ENCODE measurements at places on chromosomes 13 and 19. TPM values are rescaled to one million over a fixed set of nuclear protein-coding genes. Genes with fewer than 3 reads are reported as not detected.

DNA sequence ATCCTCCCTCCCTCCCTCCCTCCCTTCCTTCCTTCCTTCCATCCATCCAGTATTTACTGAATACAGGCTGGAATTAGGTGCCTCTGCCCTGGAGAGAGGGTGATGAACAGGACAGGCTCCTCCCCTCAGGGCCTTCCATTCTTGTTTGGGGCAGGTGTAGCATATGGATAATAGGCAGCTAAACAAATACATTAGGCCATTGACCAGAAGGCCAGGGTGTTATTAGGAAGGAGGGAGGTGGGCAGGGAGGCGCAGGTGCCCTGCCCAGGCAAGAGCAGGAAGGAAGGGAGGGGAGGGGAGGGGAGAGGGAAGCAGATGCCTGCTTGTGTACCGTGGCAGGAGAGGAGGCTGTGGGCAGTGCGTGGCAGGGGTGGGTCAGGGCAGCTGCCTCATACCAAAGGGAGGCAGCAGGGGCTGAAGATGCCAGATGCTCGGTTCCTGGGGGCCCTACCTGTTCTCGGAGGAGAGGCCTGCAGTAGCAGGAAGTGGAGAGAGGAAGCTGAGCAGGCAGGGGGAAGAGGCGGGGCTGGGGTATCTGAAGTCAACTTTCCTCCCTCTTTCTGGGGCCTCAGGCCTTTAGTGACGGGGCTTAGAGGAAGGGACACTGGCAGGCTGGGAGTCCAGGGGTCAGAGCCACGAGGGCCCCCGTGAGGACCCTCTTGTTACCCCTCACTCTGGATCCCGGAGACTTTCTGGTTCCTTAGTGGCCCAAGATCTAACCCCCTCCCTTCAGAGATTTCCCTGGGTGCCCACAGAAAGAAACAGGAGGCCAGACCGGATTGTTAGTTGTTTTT lies at the start of gene RINL:
Gene RINL, minus strand, starts transcription at position 495 of the 794 bp plus-strand sequence. CDS start 1,533 bp downstream, outside the sequence.
- peaks cover 9% of the 10 kb centered on the region for H3K4me1 ChIP-seq
- peaks cover 16% of the 10 kb centered on the region for H3K36me3 ChIP-seq
- no peak within 1 kb of the TSS for H3K4me3 ChIP-seq

DNA sequence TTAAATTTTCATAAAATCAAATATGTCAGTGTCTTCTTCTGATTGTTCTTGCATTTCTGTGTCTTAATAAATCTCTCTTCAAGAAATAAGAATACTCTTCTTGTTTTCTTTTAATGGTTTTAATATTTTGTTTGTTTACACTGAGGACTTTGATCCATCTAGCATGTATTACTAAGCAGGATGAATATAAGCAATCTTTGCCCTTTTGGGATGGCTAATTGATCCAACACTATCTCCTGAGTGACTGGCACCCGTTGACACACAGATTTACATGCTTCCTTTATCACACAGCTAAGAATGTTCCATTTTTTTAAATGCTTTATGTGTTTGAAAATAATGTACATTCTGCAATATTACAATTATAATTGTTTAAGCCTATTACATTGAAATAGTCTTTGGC lies 134.5 kb downstream of the TBC1D4 start:
- no peak overlapping the region for H3K4me3 ChIP-seq
- H3K36me3 ChIP-seq = no peaks in the 10 kb centered on the region
- H3K4me1 ChIP-seq = no peaks in the 10 kb centered on the region
- no peaks in the 10 kb centered on the region for H3K27me3 ChIP-seq

DNA sequence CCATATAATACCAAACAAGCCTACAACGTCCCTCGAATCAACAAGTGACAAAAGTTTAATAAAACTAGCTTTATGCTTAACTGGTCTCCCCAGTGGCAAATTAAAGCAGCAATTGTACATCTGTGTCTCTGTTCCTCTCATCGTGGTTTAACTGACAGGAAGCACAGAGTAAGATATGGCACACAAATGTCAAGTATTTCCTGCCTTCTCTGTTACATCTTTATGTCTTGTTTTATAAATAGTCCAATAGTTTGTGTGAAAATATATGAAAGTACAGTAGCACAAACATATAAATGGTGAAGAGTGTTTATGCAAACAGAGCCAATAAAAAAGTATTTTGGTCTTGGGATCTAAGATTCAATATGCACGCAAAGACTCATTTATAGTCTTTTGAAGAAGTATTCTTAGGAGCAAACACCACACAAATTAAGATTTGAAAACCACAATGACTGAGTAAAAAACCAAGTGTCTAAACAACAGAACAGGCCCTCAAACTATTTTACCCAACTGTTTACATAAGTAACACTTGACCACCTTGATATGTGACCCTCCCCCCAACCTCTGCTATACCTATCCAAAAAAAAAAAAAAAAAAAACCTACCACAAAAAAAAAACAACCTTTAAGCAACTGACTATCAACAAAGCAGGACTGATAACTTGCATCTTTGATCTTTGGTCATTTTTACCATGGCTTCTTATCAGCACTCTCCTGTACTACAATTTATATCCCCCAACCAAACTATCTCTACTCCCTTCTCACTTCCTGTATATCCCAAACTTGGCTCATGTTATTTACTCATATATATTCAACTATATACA lies 14.0 kb downstream of the ELF1 start:
- peak overlapping the region; percentile 1 for H3K27ac ChIP-seq
- H3K4me3 ChIP-seq = no peak overlapping the region
- H3K36me3 ChIP-seq = no peaks in the 10 kb centered on the region
- DNase-seq = no peak
- H3K4me1 ChIP-seq = peaks cover 25% of the 10 kb centered on the region

DNA sequence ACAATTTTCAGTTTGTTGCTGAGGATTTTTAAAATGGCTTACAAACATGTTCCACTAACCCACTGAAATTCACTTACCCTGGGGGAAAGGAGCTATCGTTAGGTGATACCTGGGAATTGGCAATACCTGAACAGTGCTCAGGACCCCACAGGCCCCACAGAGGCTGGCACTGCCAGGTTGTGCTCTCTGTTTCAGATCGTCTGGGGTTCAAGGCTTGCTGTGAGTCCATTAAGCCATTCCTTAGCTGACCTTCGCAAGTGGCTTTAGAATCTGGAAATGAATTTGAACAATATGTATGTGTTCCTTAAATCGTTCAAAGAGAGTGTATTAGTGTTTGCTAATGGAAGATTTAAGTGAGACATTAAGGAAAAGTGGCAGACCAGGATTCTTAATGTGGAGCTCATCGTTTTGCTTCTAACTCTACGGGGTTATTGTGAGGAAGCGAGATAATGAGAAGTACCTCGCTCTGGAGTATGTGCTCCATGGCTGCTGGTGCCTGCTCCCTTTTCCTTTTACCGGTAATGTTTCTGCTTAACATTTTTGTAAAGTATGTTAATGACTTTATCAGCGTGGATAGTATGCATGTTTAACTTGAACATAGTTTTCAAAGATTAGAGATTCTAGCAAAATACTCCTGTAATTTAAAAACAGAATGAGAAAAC lies 13.6 kb downstream of the KLF5 start:
- no peak for DNase-seq
- H3K4me3 ChIP-seq = no peak overlapping the region
- H3K27me3 ChIP-seq = no peaks in the 10 kb centered on the region
- H3K27ac ChIP-seq = peak overlapping the region; percentile 67
- no peaks in the 10 kb centered on the region for H3K36me3 ChIP-seq
- H3K4me1 ChIP-seq = peaks cover 46% of the 10 kb centered on the region

GRCh38 chr19:2333807-2334211 lies 5.3 kb downstream of the SPPL2B start:
- H3K4me3 ChIP-seq = no peak overlapping the region
- H3K36me3 ChIP-seq = no peaks in the 10 kb centered on the region
- DNase-seq = no peak
- no peaks in the 10 kb centered on the region for H3K27me3 ChIP-seq

DNA sequence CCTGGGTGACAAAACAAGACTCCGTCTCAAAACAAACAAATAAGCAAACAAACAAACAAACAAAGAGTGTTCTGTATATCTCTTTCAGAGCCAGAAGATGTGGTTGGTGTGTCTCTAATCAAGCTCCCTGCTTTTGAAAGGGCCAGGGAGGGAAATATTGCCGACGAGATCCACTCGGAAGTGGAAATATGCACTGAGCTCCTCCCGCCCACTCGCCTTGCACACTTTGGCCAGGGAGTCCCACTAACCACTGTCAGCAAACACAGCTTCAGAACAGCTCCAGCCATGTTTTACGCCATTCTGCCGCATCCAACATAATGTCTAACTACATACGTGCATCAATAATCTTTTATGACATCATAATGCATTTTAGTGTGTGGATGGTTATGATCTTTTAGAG lies 155.5 kb upstream of the VSTM2B start:
- H3K36me3 ChIP-seq = no peaks in the 10 kb centered on the region
- H3K4me1 ChIP-seq = no peaks in the 10 kb centered on the region
- no peak overlapping the region for H3K27ac ChIP-seq
- no peak overlapping the region for H3K4me3 ChIP-seq
- no peaks in the 10 kb centered on the region for H3K27me3 ChIP-seq

DNA sequence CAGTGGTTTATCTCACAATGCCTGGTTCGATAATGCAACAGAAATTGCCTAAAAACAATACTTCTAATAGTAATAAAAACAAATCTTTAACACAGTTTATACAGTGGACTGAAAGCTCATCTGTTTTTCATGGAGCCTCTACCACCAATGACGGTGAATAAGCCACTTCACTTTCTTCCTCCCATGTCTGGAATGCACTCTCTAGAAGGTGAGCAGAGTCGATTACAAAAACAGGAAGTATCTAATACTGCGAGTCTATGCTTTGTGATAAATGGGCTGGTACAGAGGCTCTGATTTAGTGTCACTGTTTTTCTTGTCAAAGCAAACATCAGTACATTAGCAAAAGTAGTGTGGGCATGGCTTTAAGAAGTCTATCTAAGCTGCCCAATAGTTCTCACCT lies 1348.6 kb upstream of the SLC10A2 start:
- H3K27me3 ChIP-seq = no peaks in the 10 kb centered on the region
- no peak overlapping the region for H3K4me3 ChIP-seq
- no peaks in the 10 kb centered on the region for H3K4me1 ChIP-seq
- no peak for DNase-seq

GRCh38 chr19:42272989-42273406 lies 3.9 kb downstream of the CIC start:
- H3K4me3 ChIP-seq = no peak overlapping the region
- peaks cover 28% of the 10 kb centered on the region for H3K36me3 ChIP-seq
- H3K27ac ChIP-seq = no peak overlapping the region
- no peak for DNase-seq
- H3K4me1 ChIP-seq = peaks cover 32% of the 10 kb centered on the region

- H3K4me1 ChIP-seq = no peaks in the 10 kb centered on the region
- H3K4me3 ChIP-seq = no peak overlapping the region
- no peak overlapping the region for H3K27ac ChIP-seq
- no peaks in the 10 kb centered on the region for H3K36me3 ChIP-seq
Observed at GRCh38 chr19:39924389-39924788, 10.0 kb downstream of the FCGBP start.

- H3K27ac ChIP-seq = no peak overlapping the region
- DNase-seq = no peak
- no peaks in the 10 kb centered on the region for H3K27me3 ChIP-seq
- H3K36me3 ChIP-seq = no peaks in the 10 kb centered on the region
- no peaks in the 10 kb centered on the region for H3K4me1 ChIP-seq
- H3K4me3 ChIP-seq = no peak overlapping the region
Observed at GRCh38 chr13:30718661-30719524, 16.4 kb upstream of the ALOX5AP start.

DNA sequence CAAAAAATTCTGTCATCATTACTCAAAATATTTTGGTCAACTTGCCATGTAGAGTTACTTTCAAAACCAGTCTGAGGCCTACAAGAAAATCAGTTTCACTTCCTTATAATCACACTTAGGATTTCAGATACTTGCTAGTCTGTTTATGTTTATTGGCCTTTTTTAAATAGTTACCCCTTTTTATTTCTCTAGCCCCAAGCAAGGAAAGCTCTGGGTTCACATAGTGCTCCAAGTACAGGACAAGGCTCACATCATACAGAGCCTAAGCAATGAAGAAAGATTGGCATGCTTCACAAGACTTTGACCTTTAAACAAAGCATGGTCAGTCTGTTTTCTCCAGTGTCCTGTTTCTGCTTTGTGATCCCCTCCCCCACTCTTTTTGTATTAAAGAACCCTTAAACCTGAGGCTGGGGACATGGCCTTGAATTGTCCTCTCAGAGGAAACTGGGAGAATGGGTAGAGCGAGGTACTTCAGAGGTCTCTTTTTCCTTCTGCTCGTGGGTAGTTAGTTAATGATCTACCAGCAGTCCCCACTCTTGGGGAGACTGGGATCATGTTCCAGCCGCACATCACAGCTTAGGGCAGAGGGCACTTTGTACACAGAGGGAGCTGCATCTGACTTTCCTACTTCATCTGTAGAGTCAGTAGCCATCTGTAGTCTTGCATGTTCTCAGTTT lies 30.7 kb downstream of the CEACAM1 start:
- H3K27ac ChIP-seq = no peak overlapping the region
- H3K36me3 ChIP-seq = no peaks in the 10 kb centered on the region
- no peak for DNase-seq
- no peaks in the 10 kb centered on the region for H3K4me1 ChIP-seq
- no peaks in the 10 kb centered on the region for H3K27me3 ChIP-seq

GRCh38 chr13:26227166-26227971 lies 5.3 kb upstream of the RNF6 start:
- H3K4me1 ChIP-seq = no peaks in the 10 kb centered on the region
- no peak overlapping the region for H3K4me3 ChIP-seq
- no peaks in the 10 kb centered on the region for H3K27me3 ChIP-seq
- no peak for DNase-seq

The NLRP7 gene
- total RNA-seq = not detected

The SGCG gene
- not detected for total RNA-seq

The LILRB2 gene
- total RNA-seq = 2.0 TPM

The ZNF552 gene
- 5.3 TPM for total RNA-seq

The FAM216B gene
- not detected for total RNA-seq

Measured in thyroid gland (tissue), 4 donors.